Fibroblast of villous mesenchyme (primary cell): ENCODE measurements at places on chromosomes 12 and 14. TPM values are rescaled to one million over a fixed set of nuclear protein-coding genes. Genes with fewer than 3 reads are reported as not detected.

DNA sequence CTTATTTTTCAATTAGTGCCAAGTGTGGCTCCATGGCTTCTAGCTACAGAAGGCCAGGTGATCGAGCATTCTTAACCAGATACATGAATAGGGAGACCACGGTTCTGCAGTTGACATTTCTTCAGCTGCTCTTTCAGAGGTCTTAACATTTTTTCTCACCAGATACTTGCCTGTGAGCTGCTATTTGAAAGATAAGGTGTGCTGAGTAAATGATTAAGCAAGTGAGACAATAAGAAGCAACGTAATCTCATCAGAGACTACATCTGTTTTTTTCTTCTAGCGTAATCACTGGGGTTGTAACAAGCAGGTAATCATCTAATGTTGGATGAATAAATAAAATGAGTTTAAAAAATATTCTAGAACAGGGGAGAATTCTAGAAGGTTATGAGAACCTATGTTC, 912.9 kb downstream of the DIO2 start:
- no peak for DNase-seq

DNA sequence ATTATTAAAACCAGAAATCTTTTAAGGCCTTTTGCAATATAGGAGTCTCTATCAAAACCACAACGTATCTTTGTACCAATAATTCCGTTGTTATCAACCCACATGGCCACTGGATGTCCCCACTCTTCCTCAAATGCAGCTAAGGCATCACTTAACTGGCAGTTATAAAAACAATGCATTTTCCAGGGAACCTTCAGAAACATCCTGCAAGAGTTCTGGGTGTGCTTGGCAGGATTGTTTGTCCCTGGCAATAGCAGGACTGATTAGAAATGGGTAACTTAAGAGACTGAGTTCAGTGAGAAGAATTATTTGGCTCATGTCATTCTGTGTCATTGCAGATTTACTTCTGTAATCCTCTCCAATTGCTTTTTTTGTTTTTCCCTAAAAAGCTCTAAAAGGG, 112.0 kb downstream of the SLC15A5 start:
- DNase-seq, result peak; percentile 44

- peak; percentile 88 for DNase-seq
These were observed 28.2 kb downstream of the PALS1 start for GRCh38 chr14:67269298-67270060.

DNA sequence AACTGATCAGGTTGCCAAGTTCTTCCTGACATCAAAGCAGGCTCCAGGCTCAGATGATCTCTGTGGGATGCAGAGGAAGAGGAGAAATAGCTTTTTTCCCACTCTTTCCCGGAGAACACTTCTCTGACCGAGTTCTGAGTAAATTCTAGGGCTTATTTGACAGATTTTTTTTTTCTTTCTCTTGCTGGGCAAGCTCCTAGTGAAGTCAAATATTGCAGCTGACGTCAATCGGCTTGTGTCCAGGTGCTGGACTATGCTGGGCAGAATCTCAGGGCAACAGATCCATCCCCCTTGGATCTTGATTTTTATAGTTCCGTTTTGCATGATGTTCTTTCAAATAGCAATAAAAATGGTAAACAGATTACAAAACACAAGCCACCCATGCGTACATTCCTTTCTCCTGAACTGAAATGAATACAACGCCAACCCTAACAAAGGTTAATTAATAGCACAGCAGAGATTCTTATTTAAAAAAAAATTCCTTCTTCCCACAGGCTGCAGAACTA, 182.2 kb downstream of the NOVA1 start:
- peak; percentile 80 for DNase-seq

DNA sequence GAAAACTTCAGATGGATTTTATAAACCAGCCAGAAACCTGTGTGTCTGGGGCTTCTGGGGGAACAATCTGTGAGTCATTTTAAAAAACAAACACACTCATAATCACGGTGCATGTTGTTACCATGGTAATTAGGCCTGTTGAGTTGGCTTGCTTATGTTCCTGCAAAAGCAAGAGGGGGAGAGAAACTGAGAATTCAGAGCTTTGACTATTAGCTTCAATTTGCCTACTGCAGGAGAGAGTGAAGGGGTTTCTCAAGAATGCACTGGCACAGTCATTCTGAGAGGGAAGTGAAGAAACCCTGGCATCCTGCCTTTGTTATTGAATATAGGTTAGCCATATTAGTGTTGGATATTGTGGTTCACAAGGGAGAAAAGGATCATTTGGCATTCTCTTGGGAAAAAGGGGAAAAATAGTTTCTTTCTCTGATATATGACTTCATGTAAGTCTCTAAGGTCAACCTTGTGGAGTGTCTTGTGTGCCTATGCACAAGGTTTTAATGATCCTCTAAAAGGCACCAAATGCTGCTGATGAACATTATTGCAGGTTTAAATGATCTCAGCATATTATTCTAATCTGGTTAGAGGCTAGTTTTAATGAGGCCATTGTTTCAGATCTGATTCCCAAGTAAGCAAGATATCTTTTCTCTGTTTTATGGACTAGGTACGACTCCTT, 12.9 kb downstream of the GNG2 start:
- peak; percentile 91 for DNase-seq

GRCh38 chr12:54572881-54573280, 15.6 kb downstream of the PPP1R1A start:
- DNase-seq, result no peak

DNA sequence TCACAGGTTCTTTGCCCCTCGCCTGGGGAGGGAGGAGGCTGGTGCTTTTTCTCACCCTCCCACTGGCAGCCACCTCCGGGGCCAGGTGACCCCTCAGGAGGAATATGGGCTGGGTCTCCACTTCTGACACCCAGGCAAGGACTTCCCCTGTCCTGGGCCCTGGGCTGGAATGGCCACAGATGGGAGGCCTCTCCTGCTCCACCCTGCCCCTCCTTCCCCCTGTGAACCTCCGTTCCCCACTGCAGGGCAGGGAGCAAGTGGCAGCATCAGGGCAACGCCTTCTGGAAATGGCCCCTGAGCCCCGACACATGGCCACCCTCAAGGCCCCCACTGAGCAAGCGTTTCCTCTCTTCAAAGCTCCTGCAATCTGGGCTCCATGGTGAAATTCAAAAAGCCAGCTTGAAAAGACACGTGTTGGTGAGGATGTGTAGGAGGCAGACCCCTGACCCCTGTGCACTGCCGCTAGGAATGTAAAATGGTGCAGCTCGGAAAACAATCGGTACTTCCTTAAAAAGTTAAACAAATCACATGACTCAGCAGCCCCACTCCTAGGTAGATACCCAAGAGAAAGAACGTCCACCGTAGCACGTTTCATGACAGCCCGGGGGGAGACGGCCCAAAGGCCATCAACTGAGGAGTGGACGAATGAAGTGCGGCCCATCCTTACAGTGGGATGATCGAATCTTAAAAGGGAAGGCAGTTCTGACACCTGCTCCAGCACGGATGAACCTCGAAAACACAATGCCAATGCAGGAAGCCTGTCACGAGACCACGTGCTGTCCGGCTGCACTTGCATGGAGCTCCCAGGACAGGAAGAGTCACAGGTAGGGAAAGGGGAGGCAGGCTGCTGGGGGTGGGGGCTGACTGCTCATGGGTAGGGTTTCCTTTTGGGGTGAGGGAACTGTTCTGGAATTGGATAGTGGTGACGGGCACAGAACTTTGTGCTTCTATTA, 11.5 kb downstream of the XRCC3 start:
- no peak for DNase-seq

GRCh38 chr14:77099425-77100167, 1.5 kb downstream of the CIPC start:
- peak; percentile 91 for DNase-seq

GRCh38 chr14:51595881-51596455, 55.7 kb upstream of the FRMD6 start:
- no peak for DNase-seq

MYF5 gene
- not detected in 2 replicates for total RNA-seq

CLEC1B gene
- under 0.01 TPM in 1 of 2 replicates, not detected in the other for total RNA-seq

- no peak for DNase-seq
These were observed 89.9 kb upstream of the CPNE8 start for GRCh38 chr12:38995249-38995648.

SLCO1A2 gene
- total RNA-seq, result 0.32 and 0.86 TPM in 2 replicates

GRCh38 chr12:61397668-61398067, 862.5 kb upstream of the USP15 start:
- DNase-seq, result no peak

FBLN5 gene
- total RNA-seq, result 77.7 and 85.0 TPM in 2 replicates

FAM161B gene
- 3.2 and 5.2 TPM in 2 replicates for total RNA-seq

GRCh38 chr12:111312708-111313107, 56.2 kb downstream of the PHETA1 start:
- DNase-seq, result no peak

- no peak for DNase-seq
These were observed 98.7 kb upstream of the ATF1 start for GRCh38 chr12:50665170-50665569.

KRT82 gene
- total RNA-seq, result not detected in 2 replicates

DNA sequence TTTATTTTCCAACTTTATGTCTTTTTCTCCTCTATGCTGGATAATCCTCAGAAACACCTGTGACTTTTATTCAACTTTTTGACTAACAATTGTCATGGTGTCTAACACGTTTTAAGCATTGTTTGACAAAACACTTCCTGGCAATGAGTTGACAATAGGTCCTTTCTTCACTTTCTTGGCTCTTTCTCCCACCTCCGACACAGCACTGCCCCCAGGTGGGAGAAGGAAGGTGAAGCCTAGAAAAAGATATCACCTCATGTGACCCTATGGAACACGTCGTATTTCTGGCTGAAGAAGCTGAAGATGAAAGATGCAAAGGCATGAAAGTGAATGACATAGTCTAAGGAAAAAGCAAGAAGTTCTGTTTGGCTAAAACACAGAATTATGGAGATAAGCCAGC, 430.0 kb downstream of the ETNK1 start:
- DNase-seq, result peak; percentile 5

DNA sequence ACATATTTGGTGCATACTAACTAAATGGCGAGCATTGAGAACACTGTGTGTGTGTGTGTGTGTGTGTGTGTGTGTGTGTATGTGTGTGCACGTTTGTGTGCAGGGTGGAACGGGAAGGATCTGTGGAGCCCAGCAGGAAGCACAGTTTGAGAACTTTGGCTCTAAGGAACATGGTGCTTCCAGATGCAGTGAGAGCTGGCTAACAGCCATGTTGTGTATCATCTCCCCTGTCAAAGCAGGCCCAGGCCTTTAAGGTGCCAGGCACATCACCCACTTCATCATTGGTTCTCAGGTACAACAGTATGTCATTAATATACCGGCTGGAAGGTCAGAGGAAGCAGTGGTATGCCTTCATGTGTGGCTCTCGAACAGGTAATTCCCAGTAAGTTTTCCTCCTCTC, 72.5 kb downstream of the SLC8A3 start:
- no peak for DNase-seq

GRCh38 chr12:106682594-106683234, 91.8 kb upstream of the RIC8B start:
- DNase-seq, result peak; percentile 56

GRCh38 chr12:5694759-5695409, 250.2 kb downstream of the ANO2 start:
- DNase-seq, result no peak

DNA sequence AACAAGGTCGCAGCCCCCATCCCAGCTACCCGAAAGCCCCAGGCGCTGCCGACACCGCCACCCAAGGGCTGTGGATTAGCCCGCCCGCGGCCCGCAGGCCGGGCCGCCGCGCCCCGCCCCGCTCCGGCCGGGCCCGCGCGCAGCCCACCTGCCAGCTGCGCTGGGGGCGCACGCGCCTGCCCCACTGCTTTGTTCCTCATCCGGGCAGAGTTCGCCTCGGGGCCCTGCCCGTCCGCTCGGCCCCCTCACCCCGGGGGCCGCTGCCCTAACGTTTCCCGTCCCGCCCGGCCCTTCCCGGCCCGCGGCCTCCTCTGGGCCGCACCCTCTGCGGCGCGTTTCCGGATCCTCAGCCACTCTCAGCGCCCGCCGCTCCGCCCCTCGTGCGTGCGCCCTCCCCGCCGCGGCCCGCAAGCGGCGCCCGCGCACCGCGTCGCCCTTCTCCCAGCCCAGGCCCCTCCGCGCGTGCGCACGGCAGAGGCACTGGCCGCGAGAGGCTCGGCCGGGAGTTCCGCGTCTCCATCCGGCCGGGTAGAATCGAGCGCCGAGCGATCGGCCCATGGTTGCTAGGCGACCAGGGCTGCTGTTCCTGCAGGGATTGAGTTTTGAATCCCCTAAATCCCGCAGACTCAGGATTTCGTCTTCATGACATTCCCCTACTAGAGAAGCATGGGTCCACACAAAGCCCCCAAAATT, at the start of gene PRDM4:
PRDM4 (minus strand) TSS at position 329 of the 693 bp plus-strand sequence. CDS start 622 bp downstream, outside the sequence.
- peak; percentile 94 for DNase-seq

IFNG-AS1 gene
- total RNA-seq, result not detected in 2 replicates

AICDA gene
- total RNA-seq, result not detected in 2 replicates
